ENCODE measurements at places on chromosomes 11 and 22.

- no peak for DNase-seq
Measured at GRCh38 chr11:86089659-86090058, 20.8 kb upstream of the PICALM start.

DNA sequence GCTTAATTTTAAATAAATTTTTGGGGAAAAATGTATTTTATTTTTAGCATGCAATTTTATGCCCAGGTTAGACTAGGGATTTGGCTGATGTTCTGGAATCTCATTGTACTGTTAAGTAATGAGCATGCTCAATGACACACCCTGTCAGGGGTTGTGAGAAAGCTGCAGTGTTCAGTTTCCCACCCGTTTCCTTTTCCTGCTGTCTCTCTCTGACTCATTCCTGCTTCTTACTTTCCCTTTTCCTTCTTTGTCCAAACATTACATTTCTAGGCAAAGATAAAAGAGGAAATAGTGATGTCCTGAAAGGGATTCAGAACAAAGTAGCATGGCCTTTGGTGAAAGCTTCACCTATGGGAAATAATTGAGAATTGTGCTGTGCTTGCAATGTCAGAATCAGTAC lies 22.7 kb downstream of the OOSP3 start:
- DNase-seq = no peak

DNA sequence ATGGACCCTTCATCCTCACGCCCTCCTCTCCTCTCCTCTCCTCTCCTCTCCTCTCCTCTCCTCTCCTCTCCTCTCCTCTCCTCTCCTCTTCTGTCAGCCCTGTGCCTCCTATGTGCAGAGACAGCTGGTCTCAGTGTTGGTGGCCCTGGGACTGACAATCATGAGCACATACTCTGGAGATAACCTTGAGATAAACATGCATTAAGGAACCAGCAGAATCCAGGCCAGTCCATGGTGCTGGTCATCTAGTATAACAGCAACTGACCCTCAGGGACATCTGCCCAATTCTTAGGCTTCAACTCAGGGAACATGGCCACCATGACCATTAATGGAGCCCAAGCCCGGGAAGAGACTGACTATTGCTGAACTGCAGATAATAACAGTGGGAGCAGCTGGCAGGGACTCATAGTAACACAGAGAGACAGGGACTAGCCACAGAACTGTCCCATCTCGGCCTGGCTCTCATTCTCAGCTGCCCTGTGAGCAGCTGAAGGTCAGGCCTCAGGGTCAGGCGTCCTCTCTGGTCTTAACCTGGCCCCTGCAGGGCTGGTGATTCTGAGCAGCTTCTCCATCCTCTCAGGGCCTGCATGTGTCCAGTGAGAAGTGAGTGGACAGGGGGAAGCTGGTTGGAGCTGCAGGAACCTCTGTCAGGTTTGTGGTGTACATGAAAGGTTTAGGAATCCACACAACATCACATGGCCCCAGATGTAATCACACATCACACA lies 45.4 kb downstream of the GGTLC2 start:
- no peak for DNase-seq

- DNase-seq = no peak
Measured at GRCh38 chr11:67996622-67997474, 7.0 kb downstream of the UNC93B1 start.

- peak; percentile 82 for DNase-seq
Measured at GRCh38 chr11:7251836-7252682, at the start of gene SYT9. Gene SYT9, plus strand, starts transcription at chr11:7251904. Its CDS starts 283 bp downstream, at chr11:7252187.

GRCh38 chr11:9206496-9206895 lies 58.7 kb downstream of the DENND5A start:
- DNase-seq = no peak

- DNase-seq = no peak
Measured at GRCh38 chr11:69721106-69721505, 17.3 kb upstream of the FGF19 start.

GRCh38 chr22:47593911-47594311 lies 831.5 kb downstream of the TBC1D22A start:
- DNase-seq = no peak

GRCh38 chr22:24063361-24063760 lies 52.3 kb downstream of the CABIN1 start:
- DNase-seq = no peak

DNA sequence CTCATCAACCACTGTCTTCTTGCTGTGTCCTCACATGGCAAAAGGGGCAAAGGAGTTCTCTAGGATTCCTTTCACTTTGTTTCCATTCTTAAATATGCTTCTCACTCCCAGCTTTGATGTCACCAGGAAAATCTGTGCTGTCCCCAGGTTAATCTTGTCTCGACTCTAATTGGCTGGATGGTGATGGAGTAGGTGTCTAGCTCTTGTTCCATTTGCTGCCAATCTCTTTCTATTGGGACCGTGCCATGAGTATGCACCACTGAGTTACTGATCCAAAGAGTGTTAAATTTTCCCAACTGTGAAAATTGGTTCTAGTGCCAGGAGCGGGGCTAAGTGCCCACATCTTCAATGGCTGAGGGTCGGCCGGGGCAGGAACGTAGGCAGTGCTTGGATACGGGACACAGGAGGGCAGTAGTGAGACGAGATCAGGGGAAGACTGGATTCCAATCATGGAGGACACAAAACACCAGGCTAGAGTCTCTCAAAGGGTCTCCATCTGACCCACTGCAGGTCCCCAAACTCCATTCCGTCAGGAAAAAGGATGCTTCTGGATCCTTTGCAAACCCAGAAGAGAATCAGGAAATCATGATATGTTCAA lies 47.7 kb upstream of the CSNK2A3 start:
- no peak for DNase-seq

DNA sequence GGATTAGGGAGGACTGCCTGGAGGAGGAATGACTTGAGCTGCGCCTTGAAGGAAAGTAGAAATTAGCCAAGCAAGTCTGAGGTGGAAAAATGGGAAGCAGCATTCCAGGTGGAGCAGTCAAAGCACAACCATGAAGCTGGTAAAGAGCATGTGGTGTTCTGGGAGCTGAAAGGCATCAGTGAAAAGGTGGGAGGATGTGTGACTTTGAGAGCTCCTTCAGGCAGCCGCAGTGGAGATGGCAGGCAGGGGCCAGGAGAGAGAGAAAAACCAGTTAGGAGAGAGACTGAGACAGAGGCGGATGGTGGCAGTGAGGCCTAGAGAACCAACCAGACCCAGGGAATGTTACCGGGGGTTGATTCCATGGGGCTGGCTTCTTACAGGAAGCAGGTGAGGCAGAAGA lies 393.4 kb downstream of the MIAT start:
- no peak for DNase-seq

- no peak for DNase-seq
Measured at GRCh38 chr11:133549826-133550225, 17.5 kb upstream of the OPCML start.

GRCh38 chr11:819129-819931 lies 616 bp downstream of the PNPLA2 start:
- DNase-seq = peak; percentile 87

- no peak for DNase-seq
Measured at GRCh38 chr11:36373016-36374010, 77.2 kb downstream of the PRR5L start.

- no peak for DNase-seq
Measured at GRCh38 chr11:68928136-68928880, 24.6 kb downstream of the IGHMBP2 start.

DNA sequence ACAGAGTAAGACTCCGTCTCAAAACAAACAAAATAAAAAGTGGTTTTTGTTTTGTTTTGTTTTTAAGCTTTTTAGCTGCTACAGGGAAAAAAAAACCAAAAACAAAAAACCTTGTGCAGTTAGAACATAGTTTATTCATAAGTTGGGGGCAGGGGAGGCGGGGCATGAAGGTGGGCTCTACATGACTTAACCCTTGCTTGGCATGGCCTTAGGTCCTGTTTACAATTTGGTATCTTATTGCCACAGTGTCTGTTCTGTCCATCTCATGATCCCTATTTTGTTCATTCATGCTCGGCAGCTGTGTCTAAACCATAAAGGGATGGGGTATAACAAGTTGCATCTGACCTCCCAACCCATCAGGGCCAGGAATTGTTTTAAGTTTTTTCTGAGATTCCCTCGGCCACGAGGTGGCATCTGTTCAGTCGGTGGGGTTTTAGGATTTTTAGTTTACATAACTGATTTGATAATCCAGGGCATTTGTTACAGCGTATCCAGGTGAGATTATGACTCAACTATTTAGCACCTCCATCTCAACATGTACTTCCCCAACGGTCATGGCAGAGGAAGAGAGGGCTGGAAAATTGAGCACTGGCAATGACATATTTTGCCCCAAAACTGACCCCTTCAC lies 6.9 kb downstream of the AP5B1 start:
- no peak for DNase-seq

- no peak for DNase-seq
Measured at GRCh38 chr11:73944901-73945300, 5.9 kb upstream of the DNAJB13 start.

GRCh38 chr22:36375071-36375980 lies 12.4 kb downstream of the MYH9 start:
- DNase-seq = no peak

- no peak for DNase-seq
Measured at GRCh38 chr11:62245271-62245753, 3.3 kb downstream of the SCGB1D2 start.

DNA sequence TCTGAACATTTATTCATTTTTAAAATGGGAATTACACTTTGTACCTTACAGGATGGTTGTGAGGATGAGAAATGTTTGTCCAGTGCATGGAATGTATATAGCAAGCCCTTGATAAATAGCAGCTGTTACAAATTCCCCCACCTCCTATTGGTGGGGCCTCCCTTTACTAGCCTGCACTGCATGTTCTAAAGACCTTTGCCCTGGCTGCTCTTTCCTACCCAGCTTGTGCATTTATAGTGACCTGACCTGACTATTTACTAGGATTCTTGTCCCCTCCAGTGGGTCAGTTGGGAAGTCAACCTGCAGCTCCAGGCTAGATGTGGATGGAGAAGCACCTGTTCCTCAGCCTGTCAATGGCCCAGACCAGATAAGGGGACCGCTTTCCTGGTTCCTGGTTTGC lies 180.3 kb downstream of the HIPK3 start:
- DNase-seq = no peak

DNA sequence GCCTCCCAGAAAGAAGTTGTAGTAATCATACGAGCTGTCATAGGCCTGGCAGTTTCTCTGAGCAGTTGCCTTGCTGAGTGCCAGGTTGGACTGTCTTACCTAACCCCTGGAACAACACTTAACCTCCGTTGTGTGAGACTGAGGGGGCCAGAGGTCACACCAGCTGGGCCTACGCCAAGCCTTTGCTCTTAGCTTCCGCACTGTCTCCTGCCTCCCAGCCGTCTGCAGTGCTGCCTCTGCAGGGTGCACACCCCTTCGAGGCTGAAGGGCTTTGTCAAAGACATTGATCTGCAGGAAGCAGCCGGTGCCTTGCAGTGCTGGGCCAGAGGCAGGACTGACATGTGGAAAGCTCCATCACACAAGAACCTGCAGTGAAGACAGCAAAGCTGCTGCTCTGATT lies 16.7 kb downstream of the TAB1 start:
- no peak for DNase-seq

DNA sequence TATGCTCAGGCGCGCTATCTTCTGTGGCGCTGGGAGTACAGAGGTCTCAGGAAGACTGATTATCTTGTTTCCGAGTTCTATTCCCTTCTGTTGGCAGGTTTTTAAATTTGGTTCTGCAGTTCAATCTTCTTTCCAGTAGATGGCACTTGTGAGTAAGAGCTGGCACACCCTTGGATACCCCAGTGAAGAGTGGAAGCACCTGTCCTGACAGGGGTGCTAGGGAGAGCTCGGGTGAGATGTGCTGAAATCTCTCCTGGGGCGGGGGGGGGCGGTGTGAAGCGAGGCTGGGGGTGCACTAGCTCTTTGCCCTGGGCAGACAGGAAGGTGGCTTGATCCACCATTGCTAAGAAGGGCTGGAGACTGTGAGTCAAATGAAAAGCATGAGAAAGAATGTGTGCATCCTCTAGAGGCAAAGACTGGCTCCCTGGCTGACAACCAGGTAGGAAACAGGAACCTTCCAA lies 679.9 kb upstream of the CCDC179 start:
- DNase-seq = no peak

- DNase-seq = no peak
Measured at GRCh38 chr22:17235149-17235655, 16.0 kb upstream of the ADA2 start.

DNA sequence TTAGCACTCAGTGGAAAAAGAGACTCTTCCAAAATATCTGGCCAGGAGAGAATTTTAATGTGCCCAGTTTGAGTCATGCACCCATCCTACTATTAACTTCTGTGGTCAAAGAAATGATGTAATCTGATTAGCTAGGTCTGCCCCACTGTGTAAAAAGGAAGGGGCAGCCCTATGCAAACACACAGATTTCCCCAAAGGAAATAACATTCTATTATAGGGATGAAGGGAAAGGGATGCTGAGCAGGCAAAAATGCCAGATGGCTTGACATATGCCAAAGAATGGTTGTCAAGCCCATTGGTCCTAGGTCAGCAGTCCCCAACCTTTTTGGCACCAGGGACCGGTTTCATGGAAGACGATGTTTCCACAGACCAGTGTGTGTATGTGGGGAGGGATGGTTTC lies 43.3 kb upstream of the PAK1 start:
- DNase-seq = no peak

DNA sequence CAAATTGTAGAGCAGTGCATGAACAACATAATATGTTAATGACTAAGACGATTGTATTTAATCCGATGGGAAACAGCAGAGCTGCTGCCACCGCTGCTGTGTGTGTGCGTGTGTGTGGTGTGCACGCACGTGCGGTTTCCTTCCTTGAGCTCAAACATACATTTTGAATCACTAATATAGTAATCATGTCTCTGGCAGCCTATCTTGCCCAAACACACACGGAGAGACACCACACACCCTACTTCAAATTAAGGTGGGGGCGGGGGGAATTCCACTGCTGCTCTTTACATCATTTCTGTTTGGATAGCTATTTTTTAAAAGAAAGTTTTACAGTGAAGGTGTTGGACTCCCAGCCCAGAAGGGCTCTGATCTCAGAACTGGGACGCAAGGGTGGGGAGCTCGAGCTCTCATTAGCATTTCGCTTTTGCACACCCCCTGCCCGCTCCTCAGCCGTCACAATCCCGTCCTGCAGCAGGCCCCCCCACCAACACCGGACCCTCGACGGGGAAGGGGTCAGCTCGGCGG lies 651 bp upstream of the FAM83F start:
- no peak for DNase-seq

DNA sequence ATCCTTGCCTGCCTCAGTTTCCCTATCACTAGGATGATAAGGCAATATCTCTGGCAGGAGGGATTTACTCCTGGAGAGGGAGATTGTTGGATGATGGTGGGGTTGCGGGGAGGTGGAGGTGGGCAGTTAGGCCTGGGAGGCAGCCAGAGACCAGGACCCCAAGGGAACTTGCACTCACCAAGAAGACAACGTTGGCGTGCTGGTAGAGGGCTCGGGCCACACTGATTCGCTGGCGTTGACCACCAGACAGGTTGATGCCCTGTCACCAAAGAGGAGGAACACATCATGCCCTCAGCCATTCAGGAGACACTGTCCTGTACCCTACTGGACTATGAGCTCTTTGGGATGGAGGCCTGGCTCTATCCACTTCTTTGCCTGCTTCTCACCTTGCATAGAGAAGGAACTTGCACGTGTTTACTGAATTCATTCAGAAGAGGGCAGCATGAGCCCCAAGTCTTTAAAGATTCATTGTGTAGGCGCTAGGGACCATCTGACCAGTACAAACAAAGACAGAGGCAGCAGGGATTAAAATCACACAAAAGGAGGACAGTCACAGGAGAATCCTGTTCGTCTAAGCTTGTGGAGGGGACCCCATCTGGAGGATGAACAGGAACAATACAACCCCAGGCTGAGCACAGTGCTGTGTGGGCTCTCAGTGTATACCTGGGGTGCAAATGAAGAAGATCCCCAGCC lies 24.2 kb upstream of the KCNJ11 start:
- no peak for DNase-seq
